Stimulated activated naive CD4-positive, alpha-beta T cell (primary cell): ENCODE measurements at places on chromosomes 2 and 18.
A peak's percentile ranks its signal among the peaks of the same experiment; 100 is the strongest.

DNA sequence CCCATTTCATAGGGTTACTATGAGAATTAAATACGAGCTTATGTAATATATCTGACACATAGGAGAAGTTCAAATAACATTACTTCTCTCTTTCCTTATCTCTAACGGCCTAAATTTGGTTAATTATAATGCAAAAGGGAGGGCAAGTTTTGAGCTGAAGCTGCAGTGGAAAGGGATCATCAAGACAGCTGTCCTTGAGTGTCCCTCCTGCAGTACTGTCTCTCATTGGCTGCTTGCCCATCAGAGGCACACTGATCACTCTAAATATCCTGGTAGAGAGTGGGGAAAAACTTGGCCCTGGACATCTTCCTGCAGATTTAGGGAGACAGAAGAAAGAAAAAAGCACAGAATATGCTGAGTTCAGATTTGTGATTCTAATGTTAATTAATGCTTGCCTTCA, 186.0 kb downstream of the CAMKMT start:
- no peak for DNase-seq

DNA sequence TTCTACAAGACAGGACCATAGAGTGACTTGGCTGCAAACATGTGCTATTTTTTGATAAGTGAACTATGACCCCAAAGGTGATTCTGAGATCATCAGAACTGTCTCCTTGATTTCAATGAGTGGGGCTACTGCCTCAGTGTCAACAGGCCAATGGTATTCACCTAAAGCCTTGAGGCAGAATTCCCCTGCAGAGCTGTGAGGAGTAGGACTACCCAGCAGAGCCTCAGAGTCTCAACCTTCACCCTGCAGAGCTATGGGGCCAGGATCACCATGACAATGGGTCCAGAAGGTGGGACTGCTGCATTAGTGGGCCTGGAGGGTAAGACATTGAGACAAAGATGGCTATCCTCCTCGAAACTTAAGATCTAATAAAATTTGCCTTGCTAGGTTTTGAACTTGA, 1668.2 kb upstream of the SLC39A10 start:
- no peak for DNase-seq

- no peak for DNase-seq
Measured at GRCh38 chr2:55165626-55166025, 66.5 kb downstream of the CLHC1 start.

GRCh38 chr2:148646231-148646559, 1.6 kb downstream of the EPC2 start:
- no peak for DNase-seq

DNA sequence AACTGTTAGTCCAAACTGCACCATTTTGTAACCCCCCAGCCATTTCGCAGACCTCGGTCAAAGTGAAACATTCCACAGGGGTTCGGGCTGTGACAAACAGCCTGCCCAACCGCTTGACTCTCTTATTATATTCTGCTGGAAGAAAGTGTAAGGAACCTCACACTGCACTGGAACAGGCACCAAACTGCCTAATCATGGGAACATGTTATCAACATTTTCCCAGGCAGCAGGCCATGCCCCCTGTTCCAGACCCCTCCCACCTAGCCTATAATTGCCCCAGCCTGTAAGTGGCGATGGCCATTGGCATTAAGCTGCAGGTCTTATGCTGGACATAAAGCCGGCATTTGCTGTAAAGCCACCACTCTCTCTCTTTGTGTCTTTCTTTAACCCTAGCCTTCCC, 16.9 kb downstream of the LYG2 start:
- no peak for DNase-seq

GRCh38 chr2:105445498-105445897, 46.6 kb upstream of the FHL2 start:
- DNase-seq: no peak

DNA sequence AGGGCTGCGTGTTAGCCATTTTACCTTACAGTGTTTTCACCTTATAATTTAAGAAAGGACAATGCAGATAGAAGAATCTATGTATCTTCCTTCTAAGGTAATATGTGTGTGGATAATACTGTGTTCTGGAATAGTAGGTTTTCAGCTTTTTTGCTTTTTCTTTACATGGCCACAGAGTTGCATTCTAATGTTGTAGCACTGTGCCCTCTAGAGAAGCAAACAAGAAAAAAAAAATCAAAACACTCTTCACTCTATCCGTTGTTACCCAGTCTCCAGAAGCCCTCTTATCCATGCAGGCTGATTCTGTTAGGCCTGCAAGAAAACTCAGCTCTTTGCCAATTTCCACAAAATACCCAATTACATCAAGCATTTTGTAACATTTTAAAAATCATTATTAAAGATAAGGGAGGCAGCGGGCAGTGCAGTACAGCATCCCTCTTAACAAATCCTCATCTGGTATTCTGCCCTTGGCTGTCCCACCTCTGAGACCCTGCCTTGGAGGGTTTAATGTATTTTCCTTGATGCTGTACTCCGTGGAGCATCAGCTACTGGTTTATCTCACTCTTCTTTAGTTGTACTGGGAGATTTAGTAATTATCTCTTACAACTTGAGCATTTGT, 41.8 kb downstream of the CDH7 start:
- no peak for DNase-seq

DNA sequence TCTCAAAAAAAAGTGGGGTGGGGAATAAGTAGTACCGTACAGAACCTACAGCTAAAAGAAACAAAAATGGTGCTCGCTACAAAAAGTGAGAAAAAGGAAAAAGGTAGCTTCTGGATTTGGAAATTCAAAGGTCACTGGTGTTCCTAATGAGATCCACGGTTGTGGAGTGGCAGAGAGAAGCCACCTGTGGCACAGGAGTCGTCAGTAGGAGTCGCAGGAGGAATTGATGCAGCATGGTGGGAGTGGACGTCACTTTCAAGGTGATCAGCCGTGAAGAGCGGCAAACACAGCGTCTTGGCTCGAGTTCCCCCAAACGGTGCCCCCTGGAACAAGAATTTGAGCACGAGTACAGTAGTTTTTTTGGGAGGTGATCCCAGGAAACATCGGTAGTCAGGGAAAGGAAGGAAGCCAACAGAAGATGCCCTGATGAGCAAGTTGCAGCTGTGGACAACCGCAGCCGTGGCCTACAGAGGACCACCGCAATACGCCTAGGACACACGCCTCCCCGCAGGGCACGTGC, 1.4 kb upstream of the TTL start:
- peak; percentile 36 for DNase-seq

DNA sequence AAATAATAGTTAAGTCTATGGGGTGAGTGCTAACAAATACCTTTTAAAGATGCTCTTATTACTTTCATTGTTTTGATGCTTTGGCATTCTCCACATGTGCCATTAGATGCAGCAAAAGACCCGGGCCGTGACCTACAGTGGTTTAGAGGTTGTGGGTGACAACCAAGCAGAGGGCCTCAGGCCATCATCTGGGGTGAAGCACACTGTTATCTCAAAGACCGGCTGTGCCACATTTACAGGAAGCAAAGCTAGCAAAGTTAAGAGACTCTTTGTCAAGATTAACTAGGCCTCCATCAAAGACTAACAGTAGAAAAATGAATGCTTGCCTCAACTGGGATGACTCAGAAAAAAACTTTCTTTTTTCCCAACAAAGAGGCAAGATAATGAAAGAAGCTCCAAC, 695.3 kb downstream of the SATB2 start:
- DNase-seq: no peak
